ENCODE measurements at places on chromosomes 2 and 18.

GRCh38 chr2:101388232-101388631 lies 929 bp upstream of the CREG2 start:
- DNase-seq, result no peak

DNA sequence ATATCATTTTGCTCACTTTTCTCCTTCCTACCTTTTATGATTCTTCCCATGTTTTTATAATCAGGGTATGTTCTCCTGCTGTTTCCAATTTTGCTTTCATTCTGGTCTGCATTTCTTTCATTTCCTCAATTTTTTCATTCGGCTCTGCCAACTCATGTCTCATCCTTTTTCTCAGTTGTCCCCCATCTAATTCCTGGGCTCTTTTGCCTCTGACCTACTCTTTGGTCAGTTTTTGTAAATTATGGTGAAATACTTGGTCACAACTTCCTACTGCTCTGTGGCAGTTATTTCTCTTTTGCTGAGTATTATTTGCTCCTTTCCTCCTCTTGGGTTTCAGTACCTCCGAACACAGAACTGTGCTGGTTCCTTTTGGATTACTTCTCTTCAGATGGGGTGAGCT lies 27.5 kb downstream of the MYO7B start:
- no peak for DNase-seq

DNA sequence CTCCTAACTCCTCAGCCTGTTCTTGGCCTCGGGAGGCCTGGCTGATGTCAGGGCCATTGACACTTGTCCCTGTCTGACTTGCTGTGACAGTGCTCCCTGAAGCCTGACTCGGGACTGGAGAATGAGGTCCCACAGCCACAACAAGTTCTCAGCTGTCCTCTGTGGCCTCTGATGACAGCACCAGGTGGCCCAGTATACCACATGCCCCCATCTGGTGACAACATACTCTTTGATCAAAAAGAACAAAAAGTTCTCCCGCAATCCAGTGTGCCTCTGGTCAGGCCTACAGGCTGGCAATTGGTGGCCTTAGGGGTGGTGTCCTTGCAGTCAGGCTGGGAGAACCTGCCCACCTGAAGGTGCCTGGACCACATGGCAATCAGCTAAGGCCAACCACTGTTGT lies 102.6 kb downstream of the SEPTIN10 start:
- DNase-seq, result no peak

DNA sequence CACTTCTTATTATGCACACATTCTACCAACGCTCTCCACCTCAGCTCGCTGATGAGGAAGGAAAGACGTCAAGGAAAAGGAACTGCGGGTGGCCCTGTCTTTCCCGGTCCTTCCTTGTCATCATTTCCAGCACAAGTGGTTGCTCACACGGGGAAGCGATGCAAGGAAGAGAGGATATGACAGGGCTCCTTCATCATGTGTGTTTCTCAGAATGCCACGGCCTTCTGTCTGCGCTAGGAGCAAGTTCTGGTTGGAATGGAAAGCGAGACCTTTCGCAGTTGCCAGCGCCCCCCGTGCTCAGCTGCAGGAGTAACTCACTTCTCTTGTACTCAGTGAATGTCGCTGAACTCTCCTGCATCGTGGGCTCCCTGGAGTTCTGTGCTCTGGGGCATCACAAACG lies 191.8 kb upstream of the GLI2 start:
- DNase-seq, result no peak

DNA sequence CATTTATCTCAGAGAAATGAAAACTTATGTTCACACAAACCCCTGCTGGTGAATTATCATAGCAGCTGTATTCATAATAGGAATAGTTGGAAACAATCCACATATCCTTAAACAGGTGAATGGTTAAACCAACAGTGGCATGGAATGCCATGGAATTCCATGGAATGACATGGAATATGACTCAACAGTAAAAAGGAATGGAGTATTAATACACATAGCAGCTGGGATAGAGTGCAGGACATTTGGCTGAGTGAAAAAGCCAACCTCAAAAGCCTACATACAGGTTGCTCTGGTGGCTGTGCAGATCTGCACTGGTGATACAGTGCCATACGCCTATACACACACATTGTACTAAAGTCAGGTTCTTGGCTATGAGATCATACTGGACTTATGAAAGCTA lies 69.5 kb downstream of the FAM168B start:
- no peak for DNase-seq

- no peak for DNase-seq
Measured at GRCh38 chr2:233853353-233853752, 982 bp downstream of the HJURP start.

- no peak for DNase-seq
Measured at GRCh38 chr2:213232649-213233437, 51.4 kb upstream of the SPAG16 start.

- peak; percentile 50 for DNase-seq
Measured at GRCh38 chr2:164840458-164840929, 1.1 kb downstream of the COBLL1 start.

GRCh38 chr2:231144896-231145295 lies 20.1 kb upstream of the HTR2B start:
- no peak for DNase-seq

DNA sequence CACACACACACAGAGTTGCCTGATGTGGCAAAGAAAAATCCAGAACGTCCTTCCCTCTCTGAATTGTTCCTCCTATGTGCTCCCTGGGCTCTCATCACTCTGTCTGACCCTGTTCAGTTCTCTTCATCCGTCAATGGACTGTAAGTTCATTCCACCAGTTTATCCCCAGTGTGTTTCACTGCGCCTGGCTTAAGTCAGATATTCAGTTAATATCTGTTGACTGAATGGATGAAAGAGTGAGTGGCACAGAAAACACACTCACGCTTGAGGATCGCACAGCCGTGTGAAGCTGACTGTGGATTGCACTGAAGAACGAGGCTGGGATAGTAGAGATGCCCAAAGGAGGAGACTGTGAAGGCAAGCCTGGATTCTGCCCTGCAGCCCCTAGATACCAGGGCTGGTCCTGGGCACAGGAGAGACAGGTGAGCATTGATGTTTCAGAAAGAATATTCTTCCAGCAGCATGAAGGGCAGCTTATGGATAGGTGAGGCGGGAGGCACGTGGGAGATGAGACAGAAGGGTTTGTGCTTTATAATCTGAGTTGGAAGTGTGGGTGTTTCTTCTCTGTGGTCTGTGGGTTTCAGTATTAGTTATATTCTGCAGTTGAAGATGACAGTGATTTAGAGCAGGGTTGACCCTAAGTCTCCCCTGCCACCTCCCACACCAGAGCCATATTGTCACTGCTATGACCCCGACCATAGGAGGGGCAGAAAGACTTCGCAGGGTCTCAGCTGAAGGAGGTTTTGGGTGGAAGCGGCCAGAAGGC lies 129.9 kb downstream of the SOCS6 start:
- DNase-seq, result no peak

- DNase-seq, result peak; percentile 20
Measured at GRCh38 chr2:48471048-48471474, 58.9 kb upstream of the STON1 start.

DNA sequence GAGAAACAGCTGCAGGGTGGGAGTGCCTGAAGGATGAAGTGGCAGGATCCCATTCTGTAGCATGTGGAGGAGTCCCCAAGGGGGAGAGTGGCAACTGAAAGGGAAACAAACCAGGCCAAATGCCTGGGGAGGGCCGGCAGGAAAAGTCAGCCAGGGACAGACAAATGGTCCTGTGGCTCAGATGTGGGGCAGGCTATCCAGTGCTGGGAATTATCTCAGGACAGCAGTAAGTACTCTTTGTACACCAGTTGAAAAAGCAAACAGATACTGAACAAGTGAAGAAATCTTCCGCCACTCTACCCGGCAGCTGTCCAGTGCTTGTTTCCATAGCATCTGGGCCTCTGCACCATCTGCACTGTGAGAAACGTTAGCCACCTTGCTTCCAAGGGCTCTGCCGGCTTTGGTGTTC lies 408.9 kb downstream of the LRATD1 start:
- DNase-seq, result peak; percentile 48

DNA sequence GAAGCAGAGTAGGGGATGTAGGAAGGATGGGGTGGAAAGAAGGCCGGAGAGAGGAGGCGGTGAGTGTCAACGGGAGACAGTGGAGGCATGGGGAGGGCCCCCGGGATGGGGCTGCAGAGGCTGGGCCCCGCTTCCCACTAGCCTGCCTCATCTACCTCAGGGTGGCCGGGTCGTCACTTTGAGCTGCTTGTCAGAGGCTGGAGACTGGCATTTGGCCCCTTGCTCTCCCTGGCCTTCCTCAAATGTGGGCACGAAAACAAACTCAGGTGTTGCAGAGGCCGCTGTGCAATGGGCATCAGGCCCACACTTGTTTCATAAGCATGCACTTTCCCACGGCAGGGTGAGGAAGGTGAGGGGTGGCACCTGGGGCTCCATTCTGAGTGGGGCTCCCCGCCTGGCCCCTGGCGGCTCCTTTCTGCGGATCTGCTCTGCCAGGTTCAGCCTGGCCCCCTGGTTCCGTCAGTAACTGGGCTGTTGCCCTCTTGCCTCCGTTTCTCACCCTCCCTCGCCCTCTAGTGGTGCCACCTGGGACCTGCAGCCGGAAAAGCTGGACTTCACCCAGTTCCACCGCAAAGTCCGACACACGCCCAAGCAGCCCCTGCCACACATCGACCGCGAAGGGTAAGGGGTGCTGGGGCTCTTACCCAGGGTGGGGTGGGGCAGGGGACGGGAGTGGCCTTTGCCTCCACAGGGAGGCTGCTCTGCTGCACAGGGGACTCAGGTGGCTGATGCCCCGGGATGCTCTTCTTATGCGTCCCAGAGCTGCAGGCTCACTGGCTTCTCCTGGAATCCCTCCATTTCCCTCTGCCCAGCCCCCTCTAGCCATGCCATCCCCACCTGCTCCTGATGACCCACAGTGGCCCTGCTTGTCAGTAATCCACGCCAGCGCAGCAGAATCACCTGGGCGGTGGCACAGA lies 125.4 kb downstream of the CTIF start:
- peak; percentile 55 for DNase-seq

- DNase-seq, result no peak
Measured at GRCh38 chr2:152606941-152607340, 110.3 kb downstream of the PRPF40A start.

- DNase-seq, result no peak
Measured at GRCh38 chr2:160039166-160039903, 23.1 kb downstream of the PLA2R1 start.

- no peak for DNase-seq
Measured at GRCh38 chr18:25883091-25883490, 207.3 kb downstream of the SS18 start.

DNA sequence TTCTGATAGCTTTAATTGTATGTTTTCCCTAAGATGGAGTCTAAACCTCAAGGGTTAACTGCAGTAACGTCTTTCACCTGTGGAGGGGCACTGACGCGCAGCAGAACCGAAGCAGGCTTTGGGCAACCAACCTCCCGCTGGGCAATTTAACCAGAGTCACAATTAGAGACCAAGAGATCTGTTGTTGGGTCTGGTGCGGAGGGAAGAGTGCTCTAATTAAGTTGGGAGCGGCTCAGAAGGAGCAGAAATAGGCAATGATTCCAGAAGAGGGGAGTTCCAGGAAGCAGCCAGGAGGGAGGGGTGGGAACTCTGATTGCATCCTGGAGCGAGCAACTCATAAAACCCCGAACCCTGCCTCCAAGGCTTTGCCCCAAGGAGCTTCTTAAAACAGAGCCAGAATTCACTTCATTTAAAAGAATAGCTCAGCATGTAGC lies 245.8 kb downstream of the PAX3 start:
- peak; percentile 67 for DNase-seq
